ENCODE measurements at places on chromosomes 4 and X.

DNA sequence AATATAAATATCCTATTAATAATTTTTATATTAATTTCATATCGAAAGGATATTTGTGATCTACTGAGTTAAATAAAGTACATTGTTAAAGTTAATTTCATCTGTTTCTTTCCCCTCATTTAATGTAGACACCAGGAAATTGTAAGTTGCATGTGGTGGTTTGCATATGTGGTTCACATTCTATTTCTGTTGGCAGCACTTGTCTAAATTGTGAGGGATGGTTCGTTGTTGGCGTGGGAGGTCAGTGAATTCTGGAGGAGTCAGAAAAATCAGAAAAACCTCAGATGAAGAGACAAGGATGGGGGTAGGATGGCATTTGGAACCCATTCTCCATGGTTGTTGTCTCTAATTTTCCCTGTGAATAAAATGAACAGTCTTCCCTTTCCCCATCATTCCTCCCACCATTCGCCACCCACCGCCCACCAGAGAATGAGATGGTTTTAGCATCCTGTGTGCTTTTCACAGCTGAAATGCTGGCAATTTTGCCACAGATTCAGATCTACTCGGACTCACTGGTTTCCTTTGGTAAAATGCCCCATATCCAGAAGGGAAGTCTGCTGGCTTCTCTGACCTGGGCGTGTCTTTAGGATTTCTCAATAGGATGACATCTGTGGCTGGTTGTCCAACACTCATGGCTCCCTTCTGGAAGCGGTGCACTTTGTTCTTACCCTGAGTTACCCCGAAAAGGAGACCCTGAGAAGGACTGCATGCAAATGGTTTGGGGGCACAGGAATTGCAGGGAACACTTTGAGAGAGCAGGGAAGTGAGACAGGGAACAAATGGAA is 52.3 kb downstream of the LGI2 start:
- DNase-seq = no peak

- DNase-seq = no peak
Observed at GRCh38 chrX:119989905-119990555, 46.5 kb upstream of the NKAP start.

- no peak for DNase-seq
Observed at GRCh38 chrX:72137846-72138495, 6.3 kb upstream of the RTL5 start.

- no peak for DNase-seq
Observed at GRCh38 chr4:122329876-122330565, 48.8 kb upstream of the ADAD1 start.

- no peak for DNase-seq
Observed at GRCh38 chr4:80921441-80921840, 109.1 kb upstream of the BMP3 start.

DNA sequence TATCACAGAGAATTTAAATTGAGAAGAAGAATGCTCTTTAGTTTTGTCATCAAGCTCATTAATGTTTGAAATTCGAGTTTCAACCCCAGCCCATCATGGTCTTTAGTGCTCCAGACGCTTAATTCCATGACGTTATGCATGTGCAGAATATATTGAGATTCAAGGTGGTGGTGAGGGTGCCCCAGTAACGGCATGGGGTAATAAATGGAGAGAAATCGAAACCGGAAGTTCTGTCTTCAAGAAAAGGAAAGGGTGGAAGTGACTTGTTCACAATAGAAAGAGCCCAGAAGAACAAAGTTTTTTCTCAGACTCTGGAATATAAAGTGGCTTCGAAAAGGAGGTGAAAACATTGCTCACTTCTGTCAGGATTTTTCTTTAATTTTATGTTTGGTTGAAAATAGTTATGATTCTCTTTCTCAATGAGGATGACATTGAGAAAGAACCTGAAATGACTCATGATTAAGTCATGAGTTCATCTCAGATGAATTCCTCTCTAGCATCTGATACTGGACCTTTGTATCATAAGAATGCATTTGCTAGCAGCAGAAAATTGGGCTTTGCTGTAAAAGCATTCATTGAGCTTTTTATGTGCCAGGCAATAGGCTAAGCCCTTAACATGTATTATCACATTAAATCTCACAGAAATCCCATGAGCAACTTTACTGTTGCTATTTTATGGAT is 779 bp upstream of the DDX60L start:
- DNase-seq = no peak

- DNase-seq = no peak
Observed at GRCh38 chrX:47191331-47191730, 2.3 kb upstream of the UBA1 start.

DNA sequence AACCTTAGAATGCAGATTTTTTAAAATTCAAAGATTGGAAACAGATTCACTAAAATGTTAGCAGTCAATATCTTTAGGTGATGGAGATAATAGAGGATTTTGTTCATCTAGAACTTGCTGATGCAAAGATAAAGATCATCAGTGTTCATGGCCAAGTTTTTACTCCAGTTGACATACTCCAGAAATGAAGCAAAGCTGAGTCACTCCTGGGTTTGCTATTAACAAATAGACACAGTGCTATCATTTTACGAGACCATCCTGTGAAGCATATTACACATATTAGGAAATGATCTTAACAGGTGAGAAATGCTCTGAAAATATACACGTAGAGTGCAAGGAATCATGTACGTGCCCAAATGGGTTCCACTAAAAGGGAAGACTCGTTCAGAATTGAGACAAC is 170.6 kb upstream of the FAM9B start:
- DNase-seq = no peak

DNA sequence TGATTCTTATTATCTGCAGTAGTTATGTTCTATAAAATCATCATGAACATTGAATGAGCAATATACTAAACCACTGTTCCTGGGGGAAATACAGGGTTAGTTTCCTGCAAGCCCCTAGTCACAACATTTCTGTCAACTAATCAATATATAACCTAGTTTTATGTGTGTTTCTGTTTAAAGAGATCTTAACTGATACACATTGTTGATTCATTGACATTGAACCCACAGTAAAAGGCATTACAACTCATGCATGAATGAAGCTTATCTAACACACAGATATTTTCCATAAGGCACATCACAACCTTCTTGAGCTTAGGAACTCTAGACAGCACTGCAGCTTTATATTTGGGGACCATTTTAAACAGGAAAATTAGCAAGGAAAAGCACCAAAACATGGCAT is 134.2 kb downstream of the CAMK2D start:
- no peak for DNase-seq

DNA sequence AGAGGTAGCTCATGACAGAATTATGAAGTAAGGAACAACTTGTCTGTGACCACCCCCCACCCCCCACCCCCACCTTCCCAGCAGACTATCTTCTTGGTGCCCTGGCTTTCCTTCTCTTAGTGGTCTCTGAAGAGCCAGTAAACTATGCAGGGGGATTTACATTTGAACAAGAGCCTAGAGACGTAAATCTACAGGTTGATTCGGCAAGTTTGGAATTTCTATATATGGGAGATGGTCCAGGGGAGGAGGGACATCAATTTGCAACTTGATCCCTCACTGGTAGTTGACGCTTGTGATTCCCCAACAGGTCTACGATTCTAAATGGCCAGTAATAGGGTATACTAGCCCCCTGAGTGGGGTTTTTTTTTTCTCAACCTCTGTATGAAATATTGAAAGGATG is 36.7 kb downstream of the IL13RA1 start:
- no peak for DNase-seq

DNA sequence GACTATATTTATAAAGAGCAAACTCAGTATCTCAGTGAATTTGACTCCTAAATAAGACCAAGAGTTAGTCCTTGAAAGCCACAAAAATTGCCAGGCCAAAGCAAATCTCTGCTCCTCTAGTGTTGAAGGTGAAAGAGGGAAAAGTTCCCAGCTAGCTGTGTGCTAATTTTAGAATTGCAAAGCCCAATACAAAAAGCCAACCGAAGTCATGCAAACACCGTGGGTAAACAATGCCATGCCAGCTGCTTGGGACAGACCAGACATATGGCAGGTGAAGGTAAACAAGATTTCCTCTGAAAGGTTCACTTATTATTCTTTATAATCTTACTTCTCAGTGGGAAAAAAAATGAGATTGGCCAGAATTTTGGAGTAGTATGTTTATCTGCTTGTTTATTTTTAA is 80.5 kb upstream of the LNX1 start:
- DNase-seq = no peak

GRCh38 chrX:137915466-137915865 is 349.5 kb downstream of the ZIC3 start:
- no peak for DNase-seq

GRCh38 chr4:55035892-55036291 is 89.5 kb downstream of the KDR start:
- no peak for DNase-seq

- no peak for DNase-seq
Observed at GRCh38 chr4:168153596-168154440, 61.5 kb downstream of the ANXA10 start.

DNA sequence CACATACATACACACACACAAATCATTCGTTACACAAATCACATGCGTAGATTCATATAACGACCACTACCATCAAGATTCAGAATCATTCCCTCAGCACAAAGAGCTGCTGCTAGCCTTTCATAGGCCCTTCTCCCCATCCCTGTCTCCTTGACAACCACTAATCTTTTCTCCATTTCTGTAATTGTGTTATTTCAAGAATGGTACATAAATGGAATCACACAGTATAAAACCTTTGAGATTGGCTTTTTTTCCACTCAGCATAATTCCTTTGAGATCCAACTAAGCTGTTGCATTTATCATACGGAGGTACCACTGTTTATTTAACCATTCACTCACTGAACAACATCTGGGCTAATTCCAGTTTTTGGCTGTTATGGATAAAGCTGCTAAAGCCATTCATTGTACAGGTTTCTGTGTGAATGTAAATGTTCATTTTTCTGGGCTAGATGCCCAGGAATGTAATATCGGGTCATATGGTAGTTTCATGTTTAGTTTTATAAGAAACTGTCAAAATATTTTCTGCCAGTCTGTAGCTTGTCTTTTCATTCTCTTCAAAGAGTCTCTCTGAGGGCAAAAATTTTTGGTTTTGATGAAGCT is 64.1 kb downstream of the USP11 start:
- DNase-seq = no peak

- no peak for DNase-seq
Observed at GRCh38 chr4:188121530-188121929, 12.1 kb upstream of the TRIML2 start.

DNA sequence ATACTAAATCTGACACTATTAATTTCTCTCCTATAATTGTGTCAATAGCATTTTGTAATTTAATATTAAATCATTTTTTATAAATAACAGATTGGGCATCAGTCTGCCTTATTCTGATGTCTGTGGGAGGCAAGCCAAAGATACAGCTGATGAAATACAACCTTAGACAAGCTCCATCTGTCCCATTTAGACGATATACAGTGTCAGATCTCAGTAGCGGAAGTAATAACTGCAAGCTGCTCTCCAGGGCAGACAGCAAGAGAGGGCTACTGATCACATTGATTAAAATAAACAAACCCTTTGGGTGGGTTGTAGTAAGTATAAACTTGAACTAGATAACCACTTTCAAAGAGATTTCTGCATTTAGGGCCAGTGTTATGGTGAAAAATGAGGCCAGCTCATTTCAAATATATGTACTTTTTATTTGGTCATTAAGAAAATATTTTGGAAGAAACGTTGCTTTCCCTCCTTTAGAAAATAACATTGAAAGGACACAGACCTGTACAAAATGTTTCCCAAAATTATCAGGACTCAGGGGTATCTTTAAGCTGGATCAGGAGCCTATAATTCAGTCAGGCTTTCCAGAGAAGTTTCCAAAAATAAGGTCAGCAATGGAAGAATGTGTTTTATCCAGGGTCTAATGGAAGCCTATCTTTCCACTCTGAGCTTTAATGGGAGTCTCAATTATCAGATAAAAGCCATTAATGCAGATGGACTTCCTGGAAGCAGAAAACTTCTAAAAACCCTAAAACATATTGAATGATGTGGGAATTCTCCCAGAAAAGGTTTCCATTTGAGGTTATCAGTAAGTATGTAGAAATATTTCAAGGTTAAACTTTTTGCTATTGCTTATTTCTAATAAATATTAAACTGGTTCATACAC is 1028.8 kb upstream of the IGFBP7 start:
- DNase-seq = no peak

DNA sequence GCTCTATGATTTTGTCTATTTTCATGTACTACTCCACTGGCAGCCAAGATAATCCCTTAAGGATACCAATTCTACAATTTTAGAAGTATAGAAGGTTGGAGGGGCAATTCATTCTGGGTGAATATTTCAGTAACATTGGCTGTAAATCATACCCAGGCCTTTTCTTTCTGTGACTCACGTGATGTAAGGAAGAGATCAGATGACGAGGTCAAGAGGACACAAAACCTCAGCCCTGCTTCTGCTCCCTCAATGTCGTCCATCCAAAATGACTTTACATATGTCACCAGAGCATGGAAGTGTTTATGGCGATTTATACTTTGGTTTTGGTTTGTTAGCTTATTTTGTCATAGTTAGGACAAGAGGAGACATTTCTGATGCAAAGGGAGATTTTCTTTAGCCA is 70.7 kb upstream of the SLC4A4 start:
- DNase-seq = no peak

GRCh38 chr4:16139066-16139945 is 55.5 kb upstream of the PROM1 start:
- no peak for DNase-seq

DNA sequence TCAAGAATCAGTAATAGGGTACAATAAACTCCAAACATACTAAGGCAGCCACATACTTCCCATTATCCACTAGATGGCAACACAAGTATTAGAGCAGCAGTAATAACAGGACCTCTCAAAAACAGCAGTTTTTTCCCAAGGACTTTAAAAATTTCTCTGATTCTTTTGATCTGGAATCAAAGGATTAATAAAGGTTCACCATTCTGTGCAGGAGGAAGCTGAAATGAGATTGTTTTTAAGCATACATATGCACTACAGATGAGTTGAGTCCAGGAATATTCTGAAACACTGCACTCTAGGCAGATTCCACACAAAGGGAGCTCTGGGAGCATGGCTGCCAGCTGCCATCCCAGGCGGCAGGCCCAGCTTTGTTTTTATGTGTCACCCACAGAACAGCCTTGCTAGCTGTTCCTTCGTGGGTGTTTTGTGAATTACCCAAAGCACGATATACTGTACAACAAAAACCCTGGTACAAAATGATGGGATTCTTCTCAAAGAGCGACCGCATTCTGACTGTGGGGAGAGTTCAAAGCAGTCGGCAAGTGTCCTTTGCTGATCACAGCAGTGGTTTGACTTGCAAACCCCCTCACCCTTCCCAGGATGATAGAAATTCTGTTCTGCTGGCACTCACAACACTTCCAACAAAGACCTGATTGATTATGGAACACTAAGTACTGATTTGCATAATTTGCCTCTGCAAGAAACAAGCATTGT is 61.0 kb downstream of the STX18 start:
- DNase-seq = no peak

- DNase-seq = no peak
Observed at GRCh38 chr4:11287055-11287454, 141.6 kb downstream of the HS3ST1 start.
